CD4-positive, alpha-beta T cell (primary cell): ENCODE measurements at places on chromosomes 16 and 17.
A peak's percentile ranks its signal among the peaks of the same experiment; 100 is the strongest.

DNA sequence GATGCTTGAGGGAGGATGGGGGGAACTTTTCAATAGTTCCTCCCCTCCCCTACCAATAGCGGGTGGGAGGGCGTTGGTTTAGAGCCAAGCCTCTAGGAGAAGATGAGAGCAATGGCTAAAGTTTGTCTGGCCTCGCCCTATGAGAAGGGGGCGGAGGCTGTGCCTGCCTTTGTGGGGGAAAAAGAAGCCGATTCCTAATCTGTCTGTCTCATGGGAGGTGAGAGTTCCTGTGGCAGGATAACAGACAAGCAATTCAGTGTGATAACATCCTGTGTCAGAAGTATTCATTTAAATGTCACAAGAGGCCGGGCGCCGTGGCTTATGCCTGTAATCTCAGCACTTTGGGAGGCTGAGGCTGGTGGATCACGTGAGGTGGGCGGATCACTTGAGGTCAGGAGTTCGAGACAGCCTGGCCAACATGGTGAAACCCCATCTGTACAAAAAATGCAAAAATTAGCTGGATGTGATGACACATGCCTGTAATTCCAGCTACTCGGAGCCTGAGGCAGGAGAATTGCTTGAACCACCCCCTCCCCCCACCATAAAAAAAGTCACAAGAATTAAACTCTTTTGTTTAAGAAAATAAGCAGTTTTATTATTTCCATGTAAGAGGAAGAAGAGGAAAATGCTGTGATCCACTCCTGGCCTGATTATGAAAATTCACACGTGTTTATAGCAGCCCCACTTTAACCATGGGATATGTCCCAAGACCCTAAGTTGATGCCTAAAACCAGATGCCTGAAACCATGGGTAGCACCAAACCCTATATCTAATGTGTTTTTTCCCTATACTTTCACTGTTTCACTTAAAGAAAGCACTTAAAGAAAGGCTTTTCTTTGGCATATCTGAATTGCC lies 1.7 kb downstream of the SLFN5 start:
- DNase-seq = peak; percentile 92

- no peak for DNase-seq
These were observed 64.7 kb downstream of the HELZ start for GRCh38 chr17:67180275-67180674.

GRCh38 chr17:36818134-36818825 lies 119.0 kb upstream of the LHX1 start:
- DNase-seq = no peak

GRCh38 chr16:12300490-12300889 lies 324.0 kb downstream of the SNX29 start:
- DNase-seq = no peak

- DNase-seq = peak; percentile 15
These were observed 9.1 kb downstream of the TUBG1 start for GRCh38 chr17:42618442-42619150.

DNA sequence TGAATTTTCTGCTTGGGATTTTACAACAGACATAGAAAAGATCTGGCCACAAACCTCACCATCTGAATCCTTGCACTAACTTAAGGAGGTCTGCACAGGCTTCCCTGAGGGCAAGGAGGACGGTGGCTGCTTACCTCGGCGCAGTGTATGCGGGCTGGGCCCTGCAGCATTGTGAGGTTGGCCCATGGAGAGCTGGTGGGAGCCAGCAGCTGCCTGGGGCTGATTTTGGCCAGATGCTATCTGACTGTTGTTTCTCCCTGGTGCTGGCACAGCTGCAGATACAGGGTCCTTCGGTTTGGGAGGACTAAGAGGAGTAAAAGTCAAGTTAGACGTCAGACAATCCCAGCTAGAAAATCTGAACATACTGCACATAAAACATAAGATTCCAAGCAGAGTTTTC lies 79.8 kb downstream of the ARHGAP17 start:
- no peak for DNase-seq

DNA sequence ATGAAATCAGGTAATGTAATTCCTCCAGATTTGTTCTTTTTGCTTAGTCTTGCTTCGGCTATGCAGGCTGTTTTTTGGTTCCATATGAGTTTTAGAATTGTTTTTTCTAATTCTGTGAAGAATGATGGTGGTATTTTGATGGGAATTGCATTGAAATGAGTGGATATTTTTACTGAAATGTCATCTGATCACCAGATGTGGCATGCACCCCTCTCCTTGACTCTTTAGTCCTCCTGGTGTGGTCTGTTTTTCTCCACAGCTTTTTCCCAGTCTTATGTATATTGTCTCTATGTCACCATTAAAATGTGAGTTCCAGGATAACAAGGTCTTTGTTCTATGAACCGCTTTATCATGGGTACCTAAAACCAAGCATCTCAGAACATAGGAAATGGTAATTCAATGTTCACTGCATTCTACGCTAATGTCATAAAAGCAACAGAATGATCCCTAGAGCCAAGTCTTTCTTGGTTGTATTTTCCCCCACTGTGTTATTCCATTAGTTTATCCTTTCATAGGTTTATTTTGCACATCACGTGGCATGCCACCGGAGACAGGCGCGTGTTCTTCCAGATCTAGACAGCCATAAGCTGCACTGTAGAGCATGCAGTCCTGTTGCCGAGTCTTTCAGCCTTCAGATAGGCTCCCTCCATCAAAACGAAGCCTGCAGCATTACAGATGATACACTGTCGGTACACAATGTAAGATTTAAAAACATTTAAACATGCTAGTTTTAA lies 172.5 kb downstream of the RPTOR start:
- DNase-seq = no peak

DNA sequence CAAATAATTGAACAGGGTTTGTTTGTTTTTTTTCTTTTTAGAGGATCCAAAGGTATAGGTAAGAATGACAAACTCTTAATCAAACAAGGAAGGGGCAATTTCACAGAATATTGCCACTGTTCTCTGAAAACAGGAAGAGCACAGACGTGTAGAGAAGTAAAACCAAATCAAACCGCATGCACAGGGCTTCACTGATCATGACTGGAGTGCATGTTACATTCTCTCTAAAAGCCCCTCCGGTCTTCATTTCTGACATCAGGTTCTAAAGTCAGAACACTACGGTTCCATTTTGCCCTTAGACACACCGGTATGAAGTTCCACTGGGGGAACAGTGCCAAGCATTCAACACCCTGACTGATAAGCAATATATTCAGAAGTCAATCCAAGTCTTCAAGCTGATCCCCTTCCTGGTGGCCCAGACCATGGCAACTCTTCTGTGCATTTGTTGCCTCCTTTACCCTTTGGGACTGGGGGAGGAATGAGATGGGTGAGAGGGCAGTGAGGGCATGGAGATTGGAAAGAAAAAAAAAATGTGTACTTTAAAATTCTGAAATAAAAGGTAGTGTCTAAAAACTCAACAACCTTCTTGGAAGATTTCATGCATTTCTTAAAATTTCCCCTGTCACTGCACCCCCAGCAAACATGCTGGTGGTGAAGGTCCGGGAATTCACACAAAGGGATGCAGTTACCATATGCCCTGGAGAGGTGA lies 1.4 kb downstream of the MMD start:
- DNase-seq = peak; percentile 28

DNA sequence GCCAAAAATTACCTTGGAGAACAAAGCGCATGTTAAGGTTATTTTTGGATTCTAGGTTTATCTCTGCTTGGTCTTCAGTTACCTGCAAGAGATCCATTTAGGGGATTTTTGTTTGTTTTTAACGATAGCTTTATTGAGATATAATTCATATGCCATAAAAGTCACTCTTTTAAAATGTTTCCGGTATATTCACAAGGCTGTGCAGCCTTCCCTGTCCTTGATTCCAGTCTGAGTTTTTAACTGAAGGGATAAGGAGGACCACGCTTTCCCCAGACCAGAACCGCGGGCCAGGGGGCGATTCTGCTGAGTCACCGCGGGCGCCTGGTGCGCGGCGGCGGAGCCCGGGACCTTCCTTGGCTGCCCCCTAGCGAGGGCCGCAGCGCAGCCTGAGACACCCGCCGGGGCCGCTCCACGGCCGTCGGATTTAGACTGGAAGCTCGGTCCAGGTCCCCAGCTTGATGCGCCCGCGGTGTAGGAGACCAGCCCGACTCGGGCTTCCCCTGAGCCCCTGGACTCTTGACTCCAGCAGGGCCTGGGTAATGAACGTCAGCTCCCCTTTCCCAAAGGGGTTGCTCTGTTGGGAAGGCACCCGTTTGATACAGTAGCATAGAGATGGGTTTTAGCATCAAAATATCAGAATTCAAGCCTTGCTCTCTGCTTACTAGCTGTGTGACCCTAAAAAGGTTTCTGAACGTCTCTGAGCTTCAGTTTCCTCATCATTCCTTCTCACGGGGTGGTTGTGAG lies 50.0 kb upstream of the STH start:
- DNase-seq = peak; percentile 66

DNA sequence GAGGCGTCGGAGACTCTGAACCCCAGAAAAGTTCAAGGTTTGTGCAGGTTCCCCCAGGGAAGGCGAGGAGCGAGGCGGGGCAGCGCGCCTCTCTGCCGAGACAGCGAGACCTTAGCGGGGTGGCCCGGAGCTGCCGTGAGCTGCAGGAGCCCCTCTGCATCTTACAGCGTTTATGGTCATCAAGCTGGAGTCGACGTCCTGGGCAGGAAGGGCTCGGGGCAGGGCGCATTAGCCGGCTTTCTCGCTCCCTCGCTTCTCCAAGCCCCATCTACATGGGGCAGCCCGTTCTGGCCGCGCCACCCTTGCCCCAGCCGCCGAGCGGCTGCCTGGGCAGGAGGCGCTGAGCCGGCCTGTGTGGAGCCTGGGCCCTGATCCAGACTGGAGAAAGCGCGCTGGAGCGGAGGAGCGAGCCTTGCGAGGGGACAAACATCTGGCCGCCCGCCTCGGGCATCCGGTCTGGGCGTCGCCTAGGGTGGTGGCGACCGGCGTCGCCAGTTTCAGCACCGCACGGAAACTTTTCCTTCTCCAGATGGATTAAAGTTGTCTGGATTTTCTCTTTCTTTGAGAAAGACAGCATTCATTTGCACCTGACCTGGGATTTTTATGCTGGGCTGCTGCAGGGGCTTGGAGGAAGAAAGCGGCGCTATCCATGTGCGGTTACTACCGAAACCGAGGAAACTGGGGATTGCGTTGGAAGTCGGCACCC lies 750 bp downstream of the TMEM132E start:
- DNase-seq = no peak

- DNase-seq = peak; percentile 78
These were observed 48.7 kb upstream of the PLCG2 start for GRCh38 chr16:81730090-81731051.

GRCh38 chr17:77542011-77542410 lies 401.2 kb downstream of the SEC14L1 start:
- DNase-seq = no peak

DNA sequence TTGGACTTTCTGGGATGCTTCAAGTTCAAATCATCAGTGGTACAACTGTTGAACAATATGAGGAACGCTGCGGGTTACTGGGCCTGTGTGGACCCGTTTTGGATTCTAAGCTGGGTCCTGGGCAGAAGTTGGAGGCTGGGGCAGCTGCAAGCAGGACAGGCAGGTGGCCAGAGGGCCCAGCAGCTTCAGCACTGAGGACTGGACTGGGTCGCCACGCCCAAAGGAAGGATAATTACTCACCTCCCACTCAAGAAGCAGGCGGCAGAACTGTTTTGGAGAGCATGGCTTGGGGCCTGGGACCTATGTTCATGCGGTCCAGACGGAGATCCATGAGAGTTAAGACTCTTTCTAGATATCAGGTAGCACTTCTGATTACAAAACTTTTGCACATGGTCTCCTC lies 1.5 kb upstream of the ZNHIT3 start:
- DNase-seq = no peak

DNA sequence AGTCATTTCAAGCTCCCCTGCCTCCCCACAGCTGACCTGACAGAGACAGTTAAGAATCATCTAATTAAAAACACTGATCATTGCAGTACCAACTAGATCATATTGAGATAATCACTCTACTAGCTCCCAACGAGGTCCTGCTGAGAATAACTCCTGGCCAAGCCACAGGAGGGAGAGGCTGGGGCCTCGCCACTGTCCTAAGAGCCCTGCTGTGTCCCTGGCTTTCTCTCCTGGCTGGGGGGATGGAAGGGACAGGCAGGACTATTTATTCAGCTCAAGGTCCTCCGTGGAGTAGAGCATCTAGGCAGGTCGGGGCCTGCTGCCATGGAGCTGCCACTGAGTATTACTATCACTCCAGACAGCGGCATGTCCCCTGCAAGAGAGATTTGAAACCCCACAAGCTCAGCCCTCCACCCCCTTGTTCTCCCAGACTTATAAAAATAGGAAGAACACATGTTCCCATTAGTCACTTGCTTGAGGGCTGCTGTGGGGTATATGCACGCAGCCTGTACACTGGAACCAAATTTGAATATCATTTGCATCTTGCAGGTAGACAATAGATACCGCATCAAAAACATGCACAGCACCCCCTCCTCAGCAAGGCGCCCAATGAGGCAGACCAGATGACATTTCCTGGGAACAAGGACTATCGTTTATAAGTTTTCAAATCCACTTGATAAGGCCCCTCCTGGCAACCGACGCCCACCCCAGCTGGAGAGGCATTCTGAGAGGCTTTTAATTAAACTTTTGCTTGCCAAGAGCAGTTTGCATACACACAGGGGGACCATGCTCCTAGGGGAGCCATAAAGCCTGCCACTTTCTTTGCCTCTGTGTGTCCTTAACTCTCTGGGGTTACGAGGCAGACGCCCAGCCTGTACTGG lies 385.2 kb upstream of the ZFHX3 start:
- no peak for DNase-seq

- DNase-seq = no peak
These were observed 16.4 kb downstream of the RARA start for GRCh38 chr17:40325156-40326013.

DNA sequence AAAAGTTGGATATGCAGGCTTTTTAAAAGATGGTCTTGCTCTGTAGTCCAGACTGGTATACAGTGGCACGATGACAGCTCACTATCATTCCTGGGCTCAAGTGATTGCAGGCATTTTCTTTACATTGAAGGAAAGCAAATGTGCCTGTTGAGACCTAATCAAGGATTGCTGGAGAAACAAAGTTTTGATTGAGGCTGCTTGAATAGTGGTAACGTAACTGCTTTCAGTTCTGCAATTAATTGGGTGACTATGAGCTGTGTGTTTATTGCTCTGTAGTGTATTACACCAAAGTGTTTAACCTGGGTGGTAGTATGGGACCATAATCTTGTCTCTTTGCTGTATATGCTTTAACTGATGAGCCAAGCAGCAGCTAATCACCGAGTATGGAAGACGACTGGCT lies 2.3 kb downstream of the UBB start:
- DNase-seq = no peak
